ENCODE measurements at places on chromosomes 13 and 19. TPM values are rescaled to one million over a fixed set of nuclear protein-coding genes. Genes with fewer than 3 reads are reported as not detected.

FAM124A gene
- total RNA-seq: 4.9 TPM

GPR12 gene
- total RNA-seq: not detected

DACT3 gene
- total RNA-seq: 0.13 TPM

C19orf33 gene
- 34.5 TPM for total RNA-seq

MISP3 gene
- total RNA-seq: 0.19 TPM

TEX29 gene
- total RNA-seq: 0.44 TPM

UBE2L5 gene
- total RNA-seq: not detected

MEDAG gene
- 71.6 TPM for total RNA-seq

HIPK4 gene
- not detected for total RNA-seq

RAB8A gene
- 136 TPM for total RNA-seq

SELENOV gene
- total RNA-seq: not detected

WDR62 gene
- 4.4 TPM for total RNA-seq

ZNF471 gene
- total RNA-seq: 1.1 TPM

ZNF578 gene
- total RNA-seq: 3.9 TPM

C13orf42 gene
- total RNA-seq: not detected

CEACAM7 gene
- not detected for total RNA-seq

PRKCG gene
- total RNA-seq: not detected
